ENCODE measurements at places on chromosomes 2 and 18. TPM values are rescaled to one million over a fixed set of nuclear protein-coding genes. Genes with fewer than 3 reads are reported as not detected.

RTP5 gene
- not detected for total RNA-seq

SLC9A4 gene
- total RNA-seq = not detected

ATOH8 gene
- total RNA-seq = 4.5 TPM

AMER3 gene
- not detected for total RNA-seq

CAPN14 gene
- 0.12 TPM for total RNA-seq

DAW1 gene
- total RNA-seq = not detected
